ENCODE measurements at places on chromosomes 6 and 20. TPM values are rescaled to one million over a fixed set of nuclear protein-coding genes. Genes with fewer than 3 reads are reported as not detected.

The C6orf15 gene
- not detected for total RNA-seq

The HLA-DMB gene
- total RNA-seq = not detected

The GPLD1 gene
- 9.0 TPM for total RNA-seq

The WDR46 gene
- 62.2 TPM for total RNA-seq

The ELOVL4 gene
- total RNA-seq = 0.56 TPM

The CGA gene
- not detected for total RNA-seq

The GPR6 gene
- not detected for total RNA-seq

The AK9 gene
- 4.4 TPM for total RNA-seq

The GNMT gene
- total RNA-seq = not detected

The ENPP4 gene
- total RNA-seq = 2.7 TPM

Data from Caco-2 (cell line).